C1 segment of cervical spinal cord (tissue), 14 donors: ENCODE measurements at places on chromosomes 12 and 14.

- no peak for DNase-seq
Measured at GRCh38 chr14:20417250-20418186, 4.2 kb upstream of the TEP1 start.

GRCh38 chr12:91882910-91883309 lies 262.7 kb downstream of the BTG1 start:
- DNase-seq: no peak

DNA sequence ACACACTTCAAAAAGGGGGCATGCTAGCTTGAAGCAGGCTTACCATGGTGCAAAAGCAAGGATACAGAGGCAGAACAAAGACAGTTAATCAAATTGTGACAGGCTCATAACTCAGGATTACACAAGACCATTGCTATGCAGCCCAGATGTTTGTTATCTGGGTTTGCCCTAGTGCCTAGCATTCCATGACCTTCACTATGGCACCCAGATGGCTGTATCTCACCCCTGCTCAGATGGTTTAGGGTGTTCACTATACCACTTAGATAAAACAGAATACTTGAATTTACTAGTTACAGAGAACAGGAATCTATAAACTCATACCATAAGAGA lies 56.2 kb downstream of the SDR9C7 start:
- no peak for DNase-seq

DNA sequence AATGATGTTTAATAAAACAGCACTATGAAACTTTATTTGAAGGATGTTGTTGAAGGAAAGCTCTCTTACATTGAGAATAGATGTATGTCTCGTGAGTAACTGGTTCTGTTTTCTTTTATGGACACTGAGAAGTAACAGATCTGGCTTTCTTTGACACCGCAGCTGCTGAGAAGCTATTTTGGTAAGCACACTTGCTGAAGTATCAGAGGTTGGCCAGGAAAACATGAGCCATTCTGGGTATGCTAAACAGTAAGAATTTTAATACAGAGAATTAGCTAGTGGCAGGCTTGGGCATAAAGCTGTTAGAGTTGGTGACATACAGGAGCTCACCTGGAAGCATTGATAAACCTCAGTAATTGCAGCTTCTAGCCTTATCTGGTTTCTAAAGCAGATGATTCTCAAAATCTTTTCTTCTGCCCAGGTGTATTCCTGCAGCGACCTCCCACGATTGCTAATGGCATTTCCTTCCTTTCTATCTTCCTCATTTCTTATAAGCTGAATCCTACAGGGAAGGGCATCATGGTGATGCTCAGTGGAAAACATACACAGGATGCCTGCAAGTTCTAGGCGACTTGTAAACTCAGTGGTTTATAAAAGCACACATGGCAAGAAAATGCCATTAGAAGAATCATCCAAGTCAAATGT lies 291.6 kb upstream of the SLC16A7 start:
- DNase-seq: no peak

GRCh38 chr12:102847131-102847530 lies 69.9 kb downstream of the PAH start:
- DNase-seq: no peak

DNA sequence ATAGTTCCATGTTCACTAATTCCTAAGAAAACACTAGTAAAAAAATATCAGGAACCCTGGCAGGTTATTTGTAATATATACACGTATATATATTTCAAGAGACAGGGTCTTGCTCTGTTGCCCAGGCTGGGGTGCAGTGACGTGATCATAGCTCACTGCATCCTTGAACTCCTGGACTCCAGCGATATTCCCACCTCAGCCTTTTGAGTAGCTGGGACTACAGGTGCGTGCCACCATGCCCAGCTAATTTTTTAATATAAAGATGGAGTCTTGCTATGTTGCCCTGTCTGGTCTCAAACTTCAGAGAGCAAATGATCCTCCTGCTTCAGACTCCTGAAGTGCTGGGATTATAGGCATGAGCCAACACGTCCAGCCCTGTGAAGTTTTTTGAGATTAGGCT lies 16.2 kb downstream of the GPRC5A start:
- DNase-seq: no peak

DNA sequence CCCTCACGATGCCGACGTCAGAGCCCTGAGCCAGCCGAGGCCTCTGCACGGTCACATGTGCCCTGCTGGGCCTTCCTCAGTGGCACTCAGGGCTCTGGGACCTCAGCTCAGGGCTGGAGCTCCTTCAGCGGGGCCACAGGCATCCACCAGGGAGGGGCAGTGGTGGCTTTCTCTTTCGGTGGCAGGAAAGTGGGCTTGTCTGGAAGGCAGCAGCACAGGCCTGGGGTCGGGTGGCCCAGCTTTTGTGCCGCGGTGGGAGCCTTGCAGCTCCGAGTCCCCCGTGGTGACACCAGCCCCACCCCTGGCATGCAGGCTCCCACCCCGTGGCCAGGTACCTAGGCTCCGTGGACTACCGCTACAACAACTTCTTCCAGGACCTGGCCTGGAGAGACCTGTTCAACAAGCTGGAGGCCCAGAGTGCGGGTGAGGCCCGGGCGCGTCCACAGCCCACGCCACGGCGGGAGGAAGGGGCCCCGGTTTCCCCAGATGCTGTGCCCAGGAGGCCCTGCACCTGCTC lies 14.2 kb upstream of the TEX22 start:
- DNase-seq: no peak

DNA sequence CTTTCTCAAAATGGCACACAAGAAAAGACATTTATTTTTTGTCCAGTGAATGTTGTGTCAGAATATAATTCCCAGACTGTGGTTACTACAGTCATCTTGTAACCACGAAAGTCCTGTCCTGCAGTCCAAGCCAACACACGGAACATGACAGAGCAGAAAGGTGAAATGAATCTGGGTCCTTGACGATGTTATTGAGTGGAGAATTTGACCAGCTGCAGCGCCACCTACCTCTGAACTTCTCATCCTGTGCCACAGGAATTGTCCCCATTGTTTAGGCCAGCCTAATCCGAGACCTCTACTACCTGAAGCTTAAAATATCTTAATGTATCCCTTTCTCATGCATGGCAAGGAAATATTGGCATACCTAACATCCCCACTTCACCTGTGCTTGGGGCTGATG lies 64.1 kb upstream of the OTX2 start:
- DNase-seq: no peak

- DNase-seq: no peak
Measured at GRCh38 chr12:89827592-89827991, 119.0 kb upstream of the ATP2B1 start.

- no peak for DNase-seq
Measured at GRCh38 chr12:1747609-1748008, 56.7 kb downstream of the ADIPOR2 start.

DNA sequence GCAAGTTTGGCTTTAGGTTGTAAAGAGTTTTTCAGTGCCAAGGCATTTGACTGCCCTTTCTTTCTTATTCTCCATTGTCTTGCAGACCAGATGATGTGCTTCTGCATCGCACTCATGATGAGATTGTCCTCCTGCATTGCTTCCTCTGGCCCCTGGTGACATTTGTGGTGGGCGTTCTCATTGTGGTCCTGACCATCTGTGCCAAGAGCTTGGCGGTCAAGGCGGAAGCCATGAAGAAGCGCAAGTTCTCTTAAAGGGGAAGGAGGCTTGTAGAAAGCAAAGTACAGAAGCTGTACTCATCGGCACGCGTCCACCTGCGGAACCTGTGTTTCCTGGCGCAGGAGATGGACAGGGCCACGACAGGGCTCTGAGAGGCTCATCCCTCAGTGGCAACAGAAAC lies 64.3 kb downstream of the KCNMB4 start:
- no peak for DNase-seq

- no peak for DNase-seq
Measured at GRCh38 chr12:31712877-31713276, 15.9 kb downstream of the AMN1 start.

GRCh38 chr14:52950898-52951680 lies at the start of gene FERMT2:
TSS of gene FERMT2 (minus strand) at chr14:52951050. CDS start at chr14:52950568, 482 bp downstream.
- peak; percentile 70 for DNase-seq
